ELR (cell line): ENCODE measurements at places on chromosomes 3 and 15.
A peak's percentile ranks its signal among the peaks of the same experiment; 100 is the strongest.

- DNase-seq: no peak
Observed at GRCh38 chr3:94064243-94064860, 1.5 kb downstream of the NSUN3 start.

DNA sequence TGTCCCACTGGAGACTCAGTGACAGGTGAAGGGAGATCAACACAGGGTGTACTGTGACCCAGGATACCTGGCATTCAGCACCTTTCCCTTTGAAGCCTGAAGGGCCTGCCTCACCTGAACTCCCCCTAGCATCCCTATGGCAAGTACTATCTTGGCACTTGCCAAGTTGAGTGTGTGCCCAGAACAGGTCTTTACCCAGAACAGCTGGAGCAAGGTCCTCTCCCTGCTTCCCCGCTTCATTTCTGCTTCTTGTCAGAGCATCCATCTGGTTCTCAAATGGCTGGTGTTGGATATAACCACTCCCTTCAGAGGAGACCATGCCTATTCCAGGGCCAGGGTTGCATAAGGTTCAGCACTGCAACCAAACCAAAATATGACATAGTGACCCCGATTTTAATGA lies 73.0 kb downstream of the FAM43A start:
- no peak for DNase-seq

DNA sequence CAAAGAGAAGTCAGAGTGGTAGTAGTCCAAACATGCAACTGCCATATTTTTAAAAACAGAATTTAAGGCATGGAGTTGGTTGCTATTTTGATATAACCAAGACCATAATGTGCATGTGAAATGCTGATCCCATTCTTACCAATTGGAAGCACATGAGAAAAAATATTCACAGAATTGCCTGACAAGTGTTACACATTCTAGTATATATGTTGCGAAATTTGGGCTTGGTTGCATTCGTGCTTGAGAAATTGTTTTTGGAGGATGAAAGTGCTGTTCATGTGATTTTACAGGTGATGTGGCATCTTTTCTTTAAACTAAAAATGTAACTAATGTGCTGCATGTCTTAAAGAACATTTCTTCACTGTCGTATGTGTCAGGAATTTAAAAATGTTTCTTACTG lies 199.7 kb downstream of the CHL1 start:
- DNase-seq: no peak

- DNase-seq: peak; percentile 86
Observed at GRCh38 chr15:48696627-48697312, 51.3 kb upstream of the FBN1 start.

DNA sequence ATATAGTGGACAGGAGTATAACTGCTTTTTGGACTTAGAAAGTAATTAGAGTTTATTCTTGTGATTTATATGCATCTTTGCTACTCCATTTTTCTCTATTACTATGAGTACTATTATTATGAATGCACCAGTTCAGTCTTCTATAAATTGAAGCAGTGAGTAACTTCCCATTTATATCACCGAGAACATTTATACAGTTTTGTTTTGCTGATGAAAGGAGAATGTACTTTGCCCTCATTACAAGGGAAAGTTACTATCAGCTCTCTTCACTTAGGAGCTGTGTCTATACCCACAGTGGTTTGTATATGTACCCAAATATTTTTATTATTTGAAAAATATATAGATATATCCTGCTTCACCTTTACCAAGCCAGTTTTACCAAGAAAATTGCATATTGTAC lies 5.7 kb downstream of the KBTBD12 start:
- no peak for DNase-seq

DNA sequence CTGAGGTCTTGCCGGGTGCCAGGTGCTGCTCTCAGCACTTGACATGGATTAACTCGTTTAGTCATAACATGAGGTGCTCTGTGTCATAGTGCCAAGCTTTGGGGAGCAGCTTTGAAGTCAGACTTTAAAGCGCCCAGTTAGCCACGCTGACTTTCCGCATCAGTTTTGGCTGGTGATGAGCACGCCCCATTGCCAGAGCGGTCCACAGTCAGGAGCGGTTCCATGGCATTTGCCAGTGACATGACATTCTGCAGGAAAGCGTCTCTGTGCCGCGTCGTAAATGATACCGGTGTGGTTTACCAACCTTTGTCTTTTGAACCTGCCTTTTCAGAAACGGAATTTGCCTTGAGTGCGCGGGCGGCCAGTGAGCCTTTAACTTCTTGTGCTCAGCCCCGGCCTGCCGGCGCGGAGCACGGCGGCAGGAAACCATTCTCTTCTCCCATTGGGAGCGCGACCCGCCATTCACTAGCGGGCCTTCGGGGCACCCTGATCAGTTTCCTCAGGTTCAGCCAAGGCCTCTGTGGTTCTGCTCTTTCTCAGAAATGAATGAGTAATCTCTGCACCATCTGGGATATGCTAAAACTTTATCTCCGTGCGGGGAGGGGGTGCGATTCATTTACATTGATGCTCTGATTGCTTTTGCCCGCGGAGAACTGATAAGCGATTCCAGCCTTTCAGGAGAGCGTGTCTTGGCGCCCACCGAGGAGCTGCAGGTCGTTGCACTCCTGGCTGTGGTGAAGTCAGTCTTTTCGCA lies 1.7 kb upstream of the SLC2A2 start:
- DNase-seq: peak; percentile 95

GRCh38 chr15:27249046-27249759 lies 278.2 kb downstream of the GABRG3 start:
- no peak for DNase-seq

- no peak for DNase-seq
Observed at GRCh38 chr3:71530903-71531530, 52.5 kb downstream of the FOXP1 start.

DNA sequence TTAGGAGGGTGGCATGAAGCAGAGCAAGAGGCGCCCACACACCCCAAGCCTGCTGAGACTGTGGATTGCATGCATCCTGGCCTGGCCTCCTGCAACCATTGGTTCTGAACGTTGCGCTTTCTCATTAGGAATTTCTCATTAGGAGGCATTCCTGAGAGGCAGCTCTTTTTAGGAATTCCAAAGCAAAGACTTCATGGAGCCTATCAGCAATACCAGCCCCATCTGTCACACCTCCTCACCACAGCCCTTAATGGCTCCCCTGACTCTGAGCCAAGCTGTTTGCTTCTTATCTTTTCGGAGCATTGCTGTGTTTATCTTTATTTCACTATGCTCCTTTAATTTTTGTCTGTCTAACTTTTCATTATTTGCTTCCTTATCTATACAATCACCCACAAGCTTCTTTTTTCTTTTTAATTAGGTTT lies 226.9 kb downstream of the CACNA2D3 start:
- DNase-seq: no peak

GRCh38 chr15:69497667-69498066 lies 45.0 kb downstream of the RPLP1 start:
- no peak for DNase-seq

GRCh38 chr3:38031022-38031994 lies 1.9 kb upstream of the PLCD1 start:
- DNase-seq: peak; percentile 50

GRCh38 chr15:31485911-31486461 lies 159.4 kb downstream of the KLF13 start:
- no peak for DNase-seq

- no peak for DNase-seq
Observed at GRCh38 chr3:137131081-137131480, 173.3 kb downstream of the IL20RB start.

DNA sequence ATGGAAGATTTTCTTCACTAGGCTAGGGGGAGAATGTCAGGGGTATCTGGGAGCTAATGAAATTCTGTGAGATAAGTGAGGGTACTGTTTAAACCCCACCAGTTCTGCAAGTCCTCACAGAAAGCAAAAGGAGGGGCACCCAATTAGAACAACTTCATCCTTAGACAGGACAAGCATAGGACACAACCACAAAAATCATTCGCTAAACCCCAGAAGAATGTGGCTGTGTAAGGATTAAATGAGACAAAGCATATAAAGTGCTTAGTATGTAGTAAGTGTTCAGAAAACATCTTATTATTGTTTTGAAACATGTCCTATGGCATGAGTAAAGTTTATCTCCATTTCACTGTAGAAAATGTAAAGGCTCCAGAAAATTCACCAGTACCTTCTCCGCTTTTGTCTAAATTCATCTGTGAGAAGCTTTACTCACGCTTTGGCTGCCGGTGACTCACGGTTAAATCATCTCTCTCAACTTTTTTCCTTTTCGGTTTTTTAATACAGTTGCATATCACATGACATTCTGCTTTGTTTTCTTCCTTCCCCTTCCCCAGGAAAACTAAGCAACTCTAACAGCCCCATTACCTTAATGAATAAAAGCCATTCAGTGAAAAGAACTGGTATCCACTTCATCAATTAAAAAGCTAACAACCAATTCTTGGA lies 1.7 kb downstream of the CLRN1 start:
- DNase-seq: peak; percentile 83
